ENCODE measurements at places on chromosomes 11 and 22.

DNA sequence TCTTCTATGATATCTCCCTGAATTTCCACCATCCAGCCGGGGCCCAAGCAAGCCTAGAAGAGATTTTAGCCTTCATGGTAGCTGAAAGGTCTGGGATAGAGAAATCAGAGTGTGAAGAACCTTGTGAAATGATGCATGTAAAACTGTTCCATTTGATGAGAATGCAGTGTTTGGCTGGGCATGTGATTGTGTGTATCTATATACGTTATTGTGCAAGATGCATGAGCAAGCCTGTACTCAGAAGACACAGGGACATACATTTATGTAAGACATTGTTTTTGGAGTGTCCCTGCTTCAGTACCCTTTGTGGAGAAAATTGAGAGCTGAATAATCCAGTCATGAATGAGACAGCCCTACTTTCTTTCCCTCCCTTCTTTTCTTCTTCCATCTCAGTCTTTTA is 15.2 kb upstream of the OR52K2 start:
- no peak for DNase-seq

DNA sequence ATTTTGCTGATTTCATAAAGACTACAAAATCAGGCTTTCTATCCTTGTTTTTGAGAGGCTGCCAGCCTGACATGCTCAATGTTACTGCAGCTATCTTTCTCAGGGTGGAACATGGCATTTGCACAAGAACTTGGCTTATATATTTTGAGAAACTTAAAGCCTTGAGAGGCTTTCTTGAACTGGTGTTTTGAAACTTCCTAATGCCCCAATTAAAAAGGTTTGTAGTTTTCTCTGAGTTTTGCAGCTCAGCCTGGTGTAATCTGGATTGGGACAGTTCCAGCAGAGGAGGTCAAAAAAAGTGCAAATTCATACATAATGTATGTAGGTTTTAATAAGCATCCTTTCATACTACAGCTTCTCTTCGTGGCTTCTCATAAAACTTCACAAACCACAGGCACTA is 223.4 kb downstream of the FAM76B start:
- DNase-seq, result no peak

- DNase-seq, result no peak
Observed at GRCh38 chr11:72673943-72674828, at the start of gene PDE2A. Gene PDE2A (minus strand): TSS chr11:72674422. CDS start chr11:72674207, 215 bp downstream.

DNA sequence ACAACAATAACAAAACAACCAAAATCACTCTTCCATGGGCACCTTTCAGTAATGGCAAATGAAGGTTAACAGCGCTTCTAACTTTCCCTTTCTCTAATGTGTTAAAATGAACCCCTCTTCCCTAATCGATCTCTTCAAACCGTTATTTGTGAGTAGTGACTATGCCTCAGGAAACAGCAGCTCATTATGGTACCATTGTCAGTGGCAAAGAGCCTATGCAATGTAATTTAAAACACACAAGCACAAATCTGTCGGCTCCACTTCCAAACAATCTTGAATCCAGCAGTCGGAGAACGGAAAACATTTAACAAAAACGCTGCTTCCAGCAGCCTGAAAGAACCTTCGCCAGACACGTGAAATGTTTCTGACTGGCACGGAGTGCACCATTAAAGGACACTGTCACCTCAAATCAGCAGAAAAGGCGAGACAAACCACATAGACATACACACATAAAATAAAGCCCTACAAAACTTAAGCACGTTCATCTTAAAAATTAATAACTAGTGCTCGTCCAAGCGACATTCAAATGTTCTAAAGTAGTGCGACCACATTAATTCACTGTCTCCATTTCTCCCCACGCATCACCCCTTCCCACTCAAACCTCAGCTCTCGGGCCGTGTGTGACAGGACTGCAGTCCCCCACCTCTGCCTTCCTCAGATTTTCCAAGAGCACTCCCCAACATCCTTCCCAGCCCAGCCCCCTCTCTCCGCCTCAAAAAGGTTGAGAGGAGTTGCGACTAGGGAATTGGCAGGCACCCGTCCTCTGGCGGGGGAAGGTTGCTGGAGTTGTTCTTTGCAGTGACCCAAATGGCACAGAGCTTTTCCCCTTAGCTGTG is 748 bp downstream of the RAB30 start:
- peak; percentile 20 for DNase-seq

DNA sequence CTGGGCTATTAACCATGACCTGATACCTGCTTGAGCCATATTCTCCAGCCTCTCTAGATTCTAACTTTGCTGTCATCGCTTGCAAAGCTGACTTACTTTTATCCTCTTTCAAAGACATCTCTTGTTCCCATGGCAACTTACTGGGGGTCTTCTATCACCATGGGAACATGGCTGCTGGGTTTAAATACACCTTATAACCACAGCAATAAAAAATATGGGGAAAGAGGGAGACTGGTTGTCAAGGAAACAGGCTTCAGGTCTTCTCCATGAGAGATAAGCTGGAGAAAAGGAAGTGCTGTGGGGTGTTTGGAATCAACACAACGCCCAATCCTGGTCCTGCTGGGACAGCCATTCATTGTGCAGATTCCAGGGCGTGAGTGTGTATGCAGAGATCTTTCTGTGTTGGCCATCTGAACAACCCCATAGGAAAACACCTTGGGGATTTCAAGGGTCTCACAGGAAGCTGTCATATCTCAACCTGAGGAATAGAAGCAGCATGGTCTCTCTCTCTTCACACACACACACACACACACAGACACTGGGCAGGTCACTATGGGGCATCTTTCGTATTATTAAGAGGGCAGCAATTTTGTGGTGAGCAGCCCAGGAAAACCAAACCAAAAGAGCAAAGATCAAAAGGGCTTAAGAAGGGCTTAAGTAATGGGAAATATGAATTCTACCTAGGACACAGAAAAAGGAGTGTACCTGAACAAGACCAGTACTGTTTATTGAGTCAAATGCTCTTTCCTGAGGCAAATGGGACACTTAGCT is 344.7 kb upstream of the NCAM1 start:
- DNase-seq, result no peak

- DNase-seq, result no peak
Observed at GRCh38 chr22:47632701-47633100, 870.3 kb downstream of the TBC1D22A start.

DNA sequence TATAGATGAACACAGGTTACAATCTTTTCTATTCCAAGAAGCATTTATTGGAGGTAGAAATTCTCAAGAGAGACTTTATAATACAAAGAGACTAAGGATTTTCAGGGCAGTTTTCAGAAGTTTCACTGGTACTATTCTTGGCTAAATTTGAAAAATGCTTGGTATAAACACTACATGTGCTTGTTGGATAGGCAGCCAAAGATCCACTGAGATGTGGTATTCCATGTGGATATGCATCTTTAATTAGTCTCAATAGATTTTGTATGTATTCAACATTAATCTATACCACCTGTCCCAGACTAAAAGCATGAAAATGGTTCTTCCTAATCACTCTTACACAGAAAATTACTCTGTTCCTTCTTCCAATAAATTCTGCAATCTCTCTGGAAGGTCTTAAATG is 232.6 kb downstream of the CADM1 start:
- DNase-seq, result no peak

DNA sequence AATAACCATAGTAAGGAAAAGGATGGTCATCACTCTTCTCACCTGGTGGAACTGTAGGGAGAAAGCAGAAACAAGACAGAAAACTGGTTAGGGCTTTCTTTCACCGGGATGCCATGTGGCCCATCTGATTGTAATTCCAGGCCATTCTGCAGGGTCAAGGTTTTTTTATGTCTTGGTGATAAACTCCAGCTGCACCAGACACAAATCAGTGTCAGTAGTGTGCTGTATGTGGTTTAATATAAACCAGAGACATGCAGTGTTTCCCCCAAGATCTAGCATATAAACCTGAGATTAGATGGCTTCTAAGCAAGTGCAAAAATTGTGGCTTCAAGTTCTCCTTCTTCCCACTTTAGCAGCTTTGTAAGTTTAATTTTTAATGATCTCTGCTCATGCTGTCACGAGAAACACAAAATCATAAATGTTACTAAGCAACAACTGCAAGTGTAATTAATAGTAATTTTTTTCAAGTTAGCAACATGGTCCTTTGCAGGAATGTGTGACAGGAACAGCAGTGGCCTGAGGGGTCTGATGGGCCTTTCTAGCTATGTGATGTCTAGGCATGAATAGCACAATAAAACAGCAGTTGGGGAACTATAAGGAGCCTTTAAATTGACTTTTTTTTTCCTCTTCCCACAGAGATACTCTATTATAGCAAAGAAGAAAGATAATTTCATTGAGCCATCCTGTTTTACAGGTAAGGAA is 41.6 kb downstream of the BDNF start:
- no peak for DNase-seq

GRCh38 chr11:10651656-10652361 is 41.7 kb downstream of the IRAG1 start:
- no peak for DNase-seq

- peak; percentile 73 for DNase-seq
Observed at GRCh38 chr11:47213950-47214565, 716 bp upstream of the DDB2 start.

DNA sequence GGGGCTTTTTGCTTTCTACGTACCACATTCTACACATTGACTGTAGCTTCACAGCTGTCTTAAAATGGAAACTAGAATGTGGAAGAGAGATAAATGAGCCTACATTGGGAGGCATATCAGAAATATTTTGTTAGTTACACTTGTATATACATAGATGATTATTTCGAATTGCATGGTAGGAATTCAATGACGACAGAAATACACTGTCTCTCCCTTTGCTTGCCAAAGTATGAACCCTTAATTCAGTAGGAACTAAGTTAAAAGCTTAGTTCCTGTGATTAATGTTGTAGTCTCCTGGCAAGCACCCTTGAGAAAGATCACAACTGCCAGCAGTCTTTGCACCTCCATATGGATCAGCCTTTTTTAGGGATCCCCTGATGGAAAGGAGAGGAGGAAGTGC is 10.1 kb downstream of the C11orf87 start:
- no peak for DNase-seq

GRCh38 chr22:25208743-25209505 is 9.3 kb downstream of the CRYBB3 start:
- no peak for DNase-seq

GRCh38 chr11:73019996-73020395 is 122.1 kb downstream of the FCHSD2 start:
- DNase-seq, result no peak

GRCh38 chr11:11010624-11011127 is 152.8 kb upstream of the ZBED5 start:
- DNase-seq, result no peak

GRCh38 chr11:17014833-17015626 is 816 bp upstream of the PLEKHA7 start:
- DNase-seq, result peak; percentile 7

GRCh38 chr11:105466582-105467228 is 143.2 kb upstream of the GRIA4 start:
- DNase-seq, result no peak

- DNase-seq, result no peak
Observed at GRCh38 chr22:36865346-36865745, 4.5 kb downstream of the NCF4 start.

GRCh38 chr11:31786996-31787685 is 24.0 kb downstream of the PAX6 start:
- DNase-seq, result no peak

DNA sequence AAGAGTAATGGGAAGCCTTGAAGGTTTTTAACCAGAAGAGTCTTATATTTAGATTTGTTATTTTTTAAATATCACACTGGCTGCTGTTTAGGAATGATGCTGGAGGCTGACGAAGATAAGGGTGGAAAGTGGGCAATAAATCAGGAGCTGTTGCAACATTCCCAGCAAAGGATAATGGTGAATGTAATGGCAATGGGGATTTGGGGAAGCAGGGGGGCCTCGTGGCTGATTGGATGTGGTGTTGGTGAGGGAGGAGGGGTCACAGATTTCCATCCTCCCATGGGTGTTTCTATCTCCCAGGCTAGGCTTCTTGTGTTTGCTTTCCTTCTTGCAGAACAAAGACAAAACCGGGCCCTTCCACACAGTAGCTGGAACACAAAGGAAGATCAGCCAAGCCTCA is 80.8 kb downstream of the PIWIL4 start:
- no peak for DNase-seq

Data from stimulated activated CD4-positive, alpha-beta T cell treated with anti-CD3 and anti-CD28 coated beads, Interleukin-12 subunit alpha, Interleukin-12 subunit beta, amount 100 ng/mL, for 4 hours (primary cell).